ENCODE measurements at places on chromosomes 12 and 14. TPM values are rescaled to one million over a fixed set of nuclear protein-coding genes. Genes with fewer than 3 reads are reported as not detected.
A peak's percentile ranks its signal among the peaks of the same experiment; 100 is the strongest.

- H3K36me3 ChIP-seq: no peaks in the 10 kb centered on the region
- H3K4me3 ChIP-seq: no peak overlapping the region
- DNase-seq: no peak
- peaks cover 2% of the 10 kb centered on the region for H3K4me1 ChIP-seq
Observed at GRCh38 chr14:94161981-94162380, 12.1 kb upstream of the PPP4R4 start.

- no peaks in the 10 kb centered on the region for H3K27me3 ChIP-seq
- H3K36me3 ChIP-seq: no peaks in the 10 kb centered on the region
- no peaks in the 10 kb centered on the region for H3K4me1 ChIP-seq
Observed at GRCh38 chr12:60185060-60185459, 589.2 kb downstream of the SLC16A7 start.

DNA sequence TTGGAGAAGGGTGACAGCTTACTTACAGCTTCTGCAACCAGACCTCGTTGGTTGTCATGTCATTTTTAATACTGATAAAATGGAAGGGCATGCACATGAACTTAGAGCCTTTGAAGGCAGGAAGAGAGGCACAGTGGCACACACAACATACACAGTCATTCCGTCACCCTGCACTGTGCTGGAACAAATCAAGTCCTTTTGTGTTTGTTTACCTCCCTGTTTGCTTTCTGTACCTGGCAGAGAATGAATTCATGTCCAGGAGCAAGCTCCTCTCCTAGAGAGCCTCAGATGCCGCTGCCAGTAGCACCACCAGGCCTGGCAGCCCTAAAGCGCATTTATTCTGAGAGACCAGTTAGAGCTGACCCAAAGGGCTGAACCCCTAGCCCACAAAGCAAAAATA, 460.3 kb downstream of the EGLN3 start:
- H3K36me3 ChIP-seq: no peaks in the 10 kb centered on the region
- H3K27ac ChIP-seq: no peak overlapping the region
- H3K4me3 ChIP-seq: no peak overlapping the region
- no peaks in the 10 kb centered on the region for H3K27me3 ChIP-seq
- DNase-seq: no peak

SMOC1 gene
- 0.36 TPM for total RNA-seq

GRCh38 chr12:106739815-106740530, 34.5 kb upstream of the RIC8B start:
- no peak overlapping the region for H3K27ac ChIP-seq
- H3K36me3 ChIP-seq: no peaks in the 10 kb centered on the region
- peaks cover 12% of the 10 kb centered on the region for H3K27me3 ChIP-seq
- H3K4me3 ChIP-seq: no peak overlapping the region

- H3K36me3 ChIP-seq: peaks cover 43% of the 10 kb centered on the region
- no peaks in the 10 kb centered on the region for H3K27me3 ChIP-seq
- H3K4me1 ChIP-seq: peaks cover 37% of the 10 kb centered on the region
- no peak overlapping the region for H3K27ac ChIP-seq
Observed at GRCh38 chr14:22974530-22975313, 7.6 kb downstream of the AJUBA start.

DNA sequence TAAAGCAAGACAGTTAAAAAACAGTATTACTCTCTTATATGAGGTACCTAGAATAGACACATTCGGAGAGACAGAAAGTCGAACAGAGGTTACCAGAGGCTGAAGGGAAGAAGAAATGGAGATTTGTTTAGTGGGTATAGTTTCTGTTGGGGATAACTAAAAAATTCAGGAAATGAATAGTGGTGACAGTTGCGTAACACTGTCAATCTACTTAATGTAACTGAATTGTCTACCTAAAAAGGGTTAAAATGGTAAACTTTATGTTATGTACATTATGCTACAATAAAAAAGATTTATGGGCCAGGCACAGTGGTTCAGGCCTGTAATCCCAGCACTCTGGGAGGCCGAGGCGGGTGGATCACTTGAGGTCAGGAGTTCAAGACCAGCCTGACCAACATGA, 30.6 kb upstream of the SLC6A13 start:
- no peak for DNase-seq
- H3K27me3 ChIP-seq: no peaks in the 10 kb centered on the region
- H3K4me3 ChIP-seq: no peak overlapping the region
- no peak overlapping the region for H3K27ac ChIP-seq
- H3K4me1 ChIP-seq: peaks cover 8% of the 10 kb centered on the region

CDKN1B gene
- total RNA-seq: 13.4 TPM

DNA sequence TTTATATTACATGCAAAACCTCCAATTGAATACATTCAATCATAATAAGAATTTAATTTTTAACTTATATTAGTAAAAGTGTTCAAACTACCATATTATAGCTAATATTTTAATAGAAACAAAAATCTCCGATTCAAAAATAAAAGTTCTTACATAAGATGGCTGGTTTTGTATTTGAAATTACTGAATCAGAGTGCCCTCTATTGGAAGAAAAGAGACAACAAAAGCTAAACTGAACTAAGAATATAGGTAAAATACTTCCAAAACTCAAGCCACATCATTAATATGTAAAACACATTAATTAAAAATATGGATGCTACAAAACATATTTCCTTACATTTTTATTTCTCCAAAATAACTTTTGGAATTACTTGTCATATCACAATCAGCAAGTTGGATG, 120.3 kb downstream of the GARIN6 start:
- H3K4me1 ChIP-seq: no peaks in the 10 kb centered on the region
- H3K36me3 ChIP-seq: no peaks in the 10 kb centered on the region
- peak; percentile 1 for DNase-seq

GRCh38 chr12:112892856-112893255, 13.9 kb upstream of the OAS1 start:
- no peak overlapping the region for H3K27ac ChIP-seq
- no peak overlapping the region for H3K4me3 ChIP-seq
- no peaks in the 10 kb centered on the region for H3K27me3 ChIP-seq
- no peak for DNase-seq
- H3K4me1 ChIP-seq: no peaks in the 10 kb centered on the region

- H3K36me3 ChIP-seq: no peaks in the 10 kb centered on the region
- no peaks in the 10 kb centered on the region for H3K27me3 ChIP-seq
- no peak for DNase-seq
- no peak overlapping the region for H3K4me3 ChIP-seq
- peaks cover 4% of the 10 kb centered on the region for H3K4me1 ChIP-seq
Observed at GRCh38 chr12:19261773-19262172, 132.2 kb downstream of the PLEKHA5 start.

DNA sequence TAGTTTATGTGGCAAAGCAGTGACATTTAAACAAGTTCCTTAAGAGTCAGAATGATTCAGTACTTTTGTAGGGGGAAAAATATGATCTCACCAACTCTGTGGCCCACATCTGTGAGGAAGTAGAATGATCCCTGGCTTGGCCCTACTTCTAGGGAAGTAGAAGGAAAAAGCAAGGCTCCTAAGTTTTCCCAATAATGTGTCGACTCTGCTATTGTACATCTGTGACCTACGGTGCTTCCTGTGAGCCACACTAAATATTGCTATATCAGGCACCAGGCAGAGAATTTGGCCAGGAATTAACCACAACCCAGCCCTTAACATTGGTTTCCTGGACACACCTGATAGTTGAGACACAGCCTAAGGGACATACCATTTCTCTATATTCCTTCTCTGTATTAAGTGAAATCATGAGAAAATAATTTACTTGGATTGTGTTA, 9.3 kb upstream of the NID2 start:
- no peaks in the 10 kb centered on the region for H3K27me3 ChIP-seq
- peaks cover 68% of the 10 kb centered on the region for H3K4me1 ChIP-seq
- DNase-seq: peak; percentile 64
- peak overlapping the region; percentile 91 for H3K27ac ChIP-seq

DNA sequence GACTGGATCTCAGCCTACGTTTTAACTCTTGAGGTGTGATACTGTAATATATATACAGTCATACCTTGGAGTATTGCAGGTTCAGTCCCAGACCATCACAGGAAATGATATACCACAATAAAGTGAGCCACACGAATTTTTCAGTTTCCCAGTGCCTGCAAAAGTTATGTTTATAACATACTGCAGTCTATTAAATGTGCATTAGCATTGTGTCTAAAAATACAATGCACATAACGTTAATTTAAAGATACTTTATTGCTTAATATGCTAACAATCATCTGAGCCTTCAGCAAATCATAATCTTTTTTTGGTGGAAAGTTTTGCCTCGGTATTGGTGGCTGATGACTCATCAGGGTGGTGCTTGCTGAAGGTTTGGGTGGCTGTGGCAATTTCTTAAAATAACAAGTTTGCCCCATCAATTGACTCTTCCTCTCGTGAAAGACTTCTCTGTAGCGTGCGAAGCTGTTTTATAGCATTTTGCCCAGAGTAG, 18.9 kb downstream of the PYROXD1 start:
- peaks cover 3% of the 10 kb centered on the region for H3K36me3 ChIP-seq
- DNase-seq: no peak
- no peak overlapping the region for H3K27ac ChIP-seq
- no peaks in the 10 kb centered on the region for H3K27me3 ChIP-seq

MMP17 gene
- total RNA-seq: 8.4 TPM

- no peaks in the 10 kb centered on the region for H3K27me3 ChIP-seq
- H3K4me1 ChIP-seq: peaks cover 10% of the 10 kb centered on the region
- no peak for DNase-seq
- H3K4me3 ChIP-seq: no peak overlapping the region
Observed at GRCh38 chr14:69392481-69392880, 5.6 kb downstream of the ERH start.

DNA sequence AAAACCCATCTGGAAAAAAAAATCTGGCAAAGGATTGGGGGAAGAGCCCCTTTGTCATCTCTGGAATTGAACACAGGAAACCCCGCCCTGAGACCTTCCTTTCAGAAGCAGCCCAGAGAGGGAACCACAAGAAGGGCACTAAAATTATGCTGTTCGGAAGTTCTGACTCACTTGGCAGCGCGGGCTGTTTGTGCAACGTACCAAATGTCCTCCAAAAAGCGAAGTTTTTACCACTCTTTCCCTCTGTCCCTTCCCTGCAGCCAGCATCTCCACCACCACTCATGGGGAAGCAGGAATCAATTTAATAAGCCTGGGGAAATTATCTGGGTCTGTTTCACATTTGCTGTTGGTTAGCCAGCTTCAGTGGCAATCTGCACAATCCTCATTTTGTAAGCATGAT, 3.2 kb upstream of the SYNE3 start:
- H3K36me3 ChIP-seq: no peaks in the 10 kb centered on the region
- no peak overlapping the region for H3K27ac ChIP-seq
- DNase-seq: peak; percentile 78
- no peaks in the 10 kb centered on the region for H3K27me3 ChIP-seq
- no peak overlapping the region for H3K4me3 ChIP-seq

DNA sequence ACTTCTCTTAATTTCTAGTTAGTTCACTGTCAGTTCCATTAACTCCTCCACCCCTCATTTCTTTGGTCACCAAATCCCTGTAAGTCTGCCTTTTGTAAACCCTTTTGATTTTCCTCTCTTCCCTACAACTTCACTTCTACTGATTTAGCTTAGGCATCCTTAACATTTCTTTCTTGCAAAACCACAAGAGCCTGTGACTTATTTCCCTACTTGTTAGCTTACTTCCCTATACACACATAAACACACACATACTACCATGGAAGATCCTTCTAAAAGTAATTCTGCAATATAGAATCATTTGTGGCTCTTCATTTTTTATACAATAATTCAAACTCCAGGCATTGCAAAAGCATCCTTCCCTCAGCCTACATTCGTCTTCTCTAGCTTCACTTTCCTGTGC, 494.3 kb upstream of the USP15 start:
- no peaks in the 10 kb centered on the region for H3K4me1 ChIP-seq
- no peak for DNase-seq
- no peaks in the 10 kb centered on the region for H3K36me3 ChIP-seq

GRCh38 chr14:99454246-99454645, 26.4 kb downstream of the SETD3 start:
- no peak overlapping the region for H3K4me3 ChIP-seq
- no peaks in the 10 kb centered on the region for H3K4me1 ChIP-seq
- peaks cover 23% of the 10 kb centered on the region for H3K36me3 ChIP-seq
- no peak for DNase-seq
- H3K27me3 ChIP-seq: no peaks in the 10 kb centered on the region

Data from astrocyte (in vitro differentiated cells and primary cell).